ENCODE measurements at places on chromosomes 3 and 15. TPM values are rescaled to one million over a fixed set of nuclear protein-coding genes. Genes with fewer than 3 reads are reported as not detected.

Gene IL20RB
- 1.7 TPM for total RNA-seq

Gene FEZF2
- total RNA-seq, result not detected

Gene NCEH1
- total RNA-seq, result 4.5 TPM

Gene TRIM42
- not detected for total RNA-seq

Gene CYP11A1
- total RNA-seq, result 32.3 TPM

Gene SUSD5
- 3.9 TPM for total RNA-seq

Gene MYL3
- total RNA-seq, result 4.2 TPM

Gene DLL4
- 2.9 TPM for total RNA-seq

Gene LYZL4
- total RNA-seq, result not detected

Measured in ovary (tissue), 10 donors.